Regular cardiac myocyte (primary cell): ENCODE measurements at places on chromosomes 12 and 14. TPM values are rescaled to one million over a fixed set of nuclear protein-coding genes. Genes with fewer than 3 reads are reported as not detected.

The HSPB8 gene
- 34.1 and 35.1 TPM in 2 replicates for total RNA-seq

The GNPNAT1 gene
- 24.0 and 62.9 TPM in 2 replicates for total RNA-seq

The ACSM4 gene
- not detected in 2 replicates for total RNA-seq

The SPPL3 gene
- 2.9 and 5.6 TPM in 2 replicates for total RNA-seq

The NUMB gene
- 29.3 and 46.4 TPM in 2 replicates for total RNA-seq

The KRT77 gene
- not detected in 2 replicates for total RNA-seq

The TAS2R43 gene
- 0.19 and 1.4 TPM in 2 replicates for total RNA-seq

The NFE2 gene
- 0.19 TPM in 1 of 2 replicates, not detected in the other for total RNA-seq

The GZMB gene
- total RNA-seq, result not detected in 2 replicates

The ESPL1 gene
- total RNA-seq, result 2.0 and 10.0 TPM in 2 replicates

The ANO2 gene
- total RNA-seq, result 0.19 and 0.85 TPM in 2 replicates

The KLRG1 gene
- 0.38 and 0.85 TPM in 2 replicates for total RNA-seq

The GALNT9 gene
- 0.19 and 0.28 TPM in 2 replicates for total RNA-seq
